ENCODE measurements at places on chromosomes 5 and 9.

DNA sequence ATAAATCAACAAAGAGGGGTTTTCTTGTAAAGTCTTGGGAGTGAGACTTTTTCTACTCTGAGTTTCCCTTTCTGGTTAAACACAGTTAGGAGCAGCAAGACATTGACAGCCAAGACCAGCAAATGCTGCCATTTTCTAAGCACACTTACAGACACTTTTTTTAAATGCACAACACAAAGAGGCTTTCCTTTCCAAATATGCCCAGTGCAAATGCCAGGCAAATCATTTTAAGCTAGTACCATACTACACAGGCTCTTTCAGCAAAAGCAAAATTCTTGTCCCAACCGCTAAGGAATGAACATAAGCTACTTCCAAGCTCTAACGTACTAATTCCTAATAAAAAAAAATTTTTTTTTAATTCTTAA lies 68.2 kb downstream of the DENND1A start:
- DNase-seq, result no peak

DNA sequence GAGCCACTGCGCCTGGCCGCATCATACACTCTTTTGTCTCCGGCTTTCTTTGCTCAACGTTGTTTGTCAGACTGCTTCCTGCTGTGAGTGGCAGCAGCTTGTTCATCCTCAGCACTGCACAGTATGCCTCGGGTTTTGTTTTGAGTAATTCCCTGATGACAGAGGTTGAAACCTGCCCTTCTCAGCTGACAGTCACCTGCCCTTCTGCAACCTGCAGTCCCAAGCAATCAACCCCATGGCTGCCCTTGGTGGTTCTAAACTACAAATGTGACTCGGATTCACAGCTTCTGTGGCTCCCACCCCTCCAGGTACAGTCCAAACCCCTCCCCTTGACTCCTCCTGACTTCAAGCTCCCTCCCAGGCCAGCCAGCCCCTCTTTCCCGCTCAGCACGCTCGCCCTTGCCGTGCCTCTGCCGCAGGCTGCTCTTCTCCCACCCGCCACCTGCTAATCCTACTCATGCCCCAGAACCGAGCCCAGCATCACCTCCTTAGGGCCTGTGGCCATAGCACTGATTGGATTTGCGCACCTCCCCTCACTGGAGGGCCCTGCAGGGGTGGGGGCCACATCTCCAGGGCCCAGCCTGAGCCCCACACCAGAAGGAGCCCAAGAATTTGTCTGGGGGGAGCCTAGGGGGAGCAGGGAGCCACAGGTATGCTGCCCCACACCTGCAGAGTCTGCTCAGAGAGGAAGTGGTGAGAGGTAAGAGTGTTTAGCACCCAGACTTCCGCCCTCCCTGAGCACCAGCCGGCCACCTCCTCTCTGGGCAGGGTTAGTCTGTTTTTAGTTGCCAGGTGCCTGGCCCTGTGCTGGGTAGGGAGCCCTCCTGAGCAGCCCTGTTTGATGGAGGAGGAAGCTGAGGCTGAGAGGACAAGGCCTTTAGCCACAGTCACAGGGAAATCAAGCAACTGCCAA lies 10.1 kb downstream of the EEIG1 start:
- DNase-seq, result no peak

DNA sequence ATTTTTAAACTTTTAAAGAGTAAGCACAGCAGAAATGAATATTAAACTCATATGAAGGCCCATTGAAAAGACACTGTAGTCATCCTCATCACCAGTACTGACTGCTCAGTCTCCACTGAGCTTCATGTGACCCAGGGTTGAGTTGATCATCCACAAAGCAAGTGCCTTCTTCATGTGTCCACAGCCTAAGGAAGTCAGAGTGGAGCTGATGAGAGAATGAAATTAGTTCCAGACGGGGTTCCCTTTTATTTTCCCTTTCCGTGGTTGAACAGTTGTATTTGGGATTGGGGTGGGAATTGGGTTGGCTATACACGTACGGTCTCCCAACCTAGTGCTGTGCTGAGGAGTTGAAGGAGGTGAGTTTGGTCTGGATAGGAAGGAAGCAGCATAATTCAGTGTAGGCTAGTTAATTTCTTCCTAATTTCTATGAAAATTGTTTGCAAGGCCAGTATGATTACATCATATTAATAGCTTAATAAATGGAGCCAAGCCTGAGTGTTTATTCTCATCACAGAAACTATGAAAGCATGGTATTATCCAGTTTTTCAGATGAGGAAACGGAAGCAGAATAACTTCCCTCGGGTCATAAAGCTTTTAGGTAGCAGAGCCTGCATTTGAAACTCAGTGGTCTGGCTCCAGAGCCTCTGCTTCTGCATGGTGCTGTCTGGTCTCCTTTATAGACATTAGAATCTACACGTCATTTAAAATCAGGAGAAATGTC lies 103.9 kb upstream of the DMRT1 start:
- DNase-seq, result no peak

- DNase-seq, result no peak
Measured at GRCh38 chr5:73450672-73451223, 2.2 kb upstream of the FOXD1 start.

- DNase-seq, result no peak
Measured at GRCh38 chr5:113503146-113503545, 10.3 kb upstream of the YTHDC2 start.
